ENCODE measurements at places on chromosomes 3 and 15.

DNA sequence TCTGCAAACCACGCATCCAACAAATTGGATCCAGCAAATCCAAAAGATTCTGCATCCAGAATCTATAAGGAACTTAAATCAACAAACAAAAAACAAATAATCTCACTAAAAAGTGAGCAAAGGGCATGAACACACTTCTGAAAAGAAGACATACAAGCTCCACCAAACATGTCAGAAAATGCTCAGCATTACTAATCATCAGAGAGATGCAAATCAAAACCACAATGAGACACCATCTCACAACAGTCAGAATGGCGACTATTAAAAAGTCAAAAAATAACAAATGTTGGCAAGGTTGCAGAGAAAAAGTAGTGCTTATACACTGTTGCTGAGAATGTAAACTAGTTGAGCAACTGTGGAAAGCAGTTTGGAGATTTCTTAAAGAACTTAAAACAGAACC is 21.6 kb upstream of the SLC25A36 start:
- no peak for DNase-seq

DNA sequence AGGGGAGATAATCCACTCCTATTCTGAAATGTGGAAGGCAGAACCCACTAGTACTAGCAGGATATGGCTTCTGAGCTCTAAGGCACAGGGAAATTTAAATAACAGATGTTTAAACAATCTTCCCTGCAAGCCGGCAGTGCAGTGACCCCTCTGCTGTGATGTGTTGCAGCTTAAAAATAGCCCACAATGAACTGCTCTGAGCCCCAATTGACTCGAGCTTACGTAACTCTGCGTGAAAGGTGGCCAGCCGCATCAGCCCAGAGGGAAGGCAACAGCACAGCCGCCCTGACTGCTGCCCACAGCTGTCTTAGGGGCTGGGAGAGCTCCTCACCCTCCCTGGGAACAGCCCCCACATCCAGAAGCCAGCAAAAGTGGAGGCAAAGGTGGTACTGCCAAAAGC is 12.5 kb upstream of the CAMKV start:
- no peak for DNase-seq

GRCh38 chr3:108527817-108528216 is 17.4 kb upstream of the MYH15 start:
- no peak for DNase-seq

DNA sequence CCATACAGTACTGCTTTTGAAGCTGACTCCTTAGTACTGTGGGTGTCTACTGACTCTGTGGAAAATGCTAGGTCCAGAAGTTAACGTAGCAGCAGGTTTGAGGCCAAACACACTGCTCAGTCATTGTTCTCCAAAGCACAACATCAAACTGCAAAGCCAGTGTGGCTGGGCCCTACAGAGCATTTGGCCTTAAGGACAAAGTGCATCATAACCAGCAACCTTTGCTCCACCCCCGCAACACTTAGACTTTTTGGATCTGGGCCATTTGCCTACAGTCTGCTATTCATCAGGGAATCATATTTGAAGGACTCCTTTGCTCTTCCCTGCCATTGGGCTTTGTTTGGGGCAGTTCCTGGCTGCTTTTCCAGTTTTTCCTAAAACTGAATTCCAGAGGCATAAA is 43.1 kb upstream of the ARL6 start:
- DNase-seq: no peak

DNA sequence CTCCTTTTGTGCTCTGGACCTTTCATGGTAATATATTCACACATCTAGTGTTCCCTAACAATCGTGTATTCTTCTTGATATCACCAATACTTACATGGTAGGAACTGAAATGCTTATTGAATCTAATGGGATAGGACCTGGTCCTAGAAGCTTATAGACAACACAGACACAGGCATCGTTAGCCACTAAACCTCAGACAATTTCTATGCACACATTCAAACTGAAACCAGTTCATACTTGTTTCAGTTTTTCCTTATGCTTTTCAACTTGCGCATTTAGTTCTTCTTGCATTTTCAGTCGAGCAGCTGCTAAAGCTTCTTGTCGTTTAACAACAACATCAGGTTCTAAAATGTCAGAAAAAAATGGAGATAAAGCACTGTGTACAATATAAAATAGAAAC is 2.3 kb downstream of the SELENOS start:
- DNase-seq: peak; percentile 83

DNA sequence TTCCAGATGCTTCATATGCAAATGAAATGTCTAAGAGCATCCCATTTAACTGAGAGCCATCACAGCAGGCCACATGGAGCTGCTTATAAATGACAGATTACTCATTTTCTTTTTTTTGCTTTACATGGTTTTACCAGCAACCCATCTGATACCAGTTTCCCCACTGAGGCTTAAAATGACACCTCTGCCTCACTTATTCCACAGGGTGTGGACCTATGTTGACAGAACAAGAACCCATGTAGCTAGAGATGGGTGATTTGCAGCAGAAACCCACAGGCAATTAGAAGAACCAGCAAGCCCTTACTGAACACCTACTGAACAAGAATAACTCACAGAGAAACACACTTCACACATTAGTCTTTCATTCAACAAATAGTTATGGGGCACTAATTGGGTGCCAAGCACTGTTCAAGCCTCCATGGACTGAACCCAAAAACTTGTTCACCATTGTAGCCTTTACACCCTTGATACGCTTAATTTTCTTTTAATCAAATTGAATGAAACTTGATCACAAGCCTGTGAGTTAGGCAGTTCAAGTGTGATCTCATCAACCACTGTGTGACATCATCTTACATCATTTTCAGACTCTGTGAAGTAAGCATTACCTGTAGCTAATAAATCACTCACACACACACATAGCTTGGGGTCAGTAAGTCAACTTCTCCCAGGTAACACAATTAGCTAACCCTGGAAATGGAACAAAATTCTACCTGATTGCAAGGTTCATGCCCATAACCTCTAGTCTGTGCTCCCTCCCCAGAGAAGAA is 45.4 kb downstream of the MAGI1 start:
- DNase-seq: no peak

- DNase-seq: no peak
These were observed 79.0 kb upstream of the CDV3 start for GRCh38 chr3:133494469-133494868.

DNA sequence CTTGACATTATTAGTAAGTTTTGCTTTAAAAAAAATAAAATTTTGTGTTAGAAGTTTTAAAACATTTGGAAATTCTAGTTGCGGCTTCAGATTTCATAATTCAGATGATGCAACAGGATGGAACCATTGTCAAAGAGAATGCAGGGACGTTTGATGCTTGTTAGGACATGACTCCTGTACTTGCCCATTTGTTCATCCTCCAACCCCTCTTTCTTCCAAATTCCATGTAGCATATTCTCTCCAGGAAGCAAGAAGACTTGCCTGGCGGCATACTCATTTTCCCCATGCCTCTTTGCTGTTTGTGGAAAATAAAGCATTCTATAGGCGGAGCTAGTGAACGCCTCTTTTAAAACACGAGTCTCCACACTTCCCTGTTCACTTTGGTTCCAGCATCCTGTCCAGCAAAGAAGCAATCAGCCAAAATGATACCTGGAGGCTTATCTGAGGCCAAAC is at the start of gene CSTA:
Gene CSTA, plus strand, starts transcription at position 378 of the 453 bp plus-strand sequence. Its CDS starts 45 bp downstream, at position 423.
- no peak for DNase-seq

- no peak for DNase-seq
These were observed 86.4 kb upstream of the ABHD17C start for GRCh38 chr15:80608688-80609087.

- no peak for DNase-seq
These were observed 1013.2 kb downstream of the VGLL3 start for GRCh38 chr3:85977615-85978338.

- no peak for DNase-seq
These were observed 38.2 kb downstream of the ABHD5 start for GRCh38 chr3:43728947-43729346.

DNA sequence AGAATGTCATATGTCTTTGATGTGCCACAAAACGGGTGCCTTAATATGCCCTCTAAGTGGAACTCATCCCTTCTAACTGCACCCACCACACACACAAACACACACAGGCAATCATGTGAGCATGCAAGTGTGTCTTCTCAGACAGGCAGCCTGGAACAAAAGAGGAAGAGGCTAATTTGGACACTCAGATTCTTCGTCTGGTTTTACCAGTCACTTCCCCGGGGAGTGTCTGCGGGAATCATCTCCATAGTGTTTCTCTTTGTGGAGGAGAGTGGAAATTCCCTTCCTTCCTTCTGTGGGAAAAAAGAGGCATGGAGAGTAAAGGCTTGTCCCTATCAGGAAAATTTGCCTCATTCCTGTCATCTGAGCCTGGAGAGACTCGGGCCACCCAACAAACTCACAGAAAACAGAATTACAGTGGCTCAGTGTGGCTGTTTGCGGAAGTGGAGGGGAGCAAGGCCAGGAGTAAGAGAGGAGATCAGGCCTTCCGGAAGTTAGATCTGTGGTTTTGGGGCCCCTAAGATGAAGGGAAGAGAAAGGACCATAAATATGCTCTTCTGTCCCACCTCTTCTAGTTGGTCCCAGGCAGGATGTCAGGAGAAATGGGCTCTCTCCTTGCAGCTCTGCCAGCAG is 212.6 kb upstream of the SEMA6D start:
- no peak for DNase-seq
